ENCODE measurements at places on chromosomes 7 and 10. TPM values are rescaled to one million over a fixed set of nuclear protein-coding genes. Genes with fewer than 3 reads are reported as not detected.

The CAMK2B gene
- total RNA-seq, result 1.8 TPM

The ITIH5 gene
- 28.6 TPM for total RNA-seq

The RNF133 gene
- total RNA-seq, result 0.79 TPM

The CUZD1 gene
- 2,213 TPM for total RNA-seq

The C10orf143 gene
- total RNA-seq, result 2.0 TPM

The NODAL gene
- not detected for total RNA-seq
